ENCODE measurements at places on chromosomes 11 and 22.

GRCh38 chr11:131857246-131857645 lies 486.8 kb downstream of the NTM start:
- DNase-seq: no peak

- DNase-seq: no peak
Measured at GRCh38 chr11:837990-838307, 4.4 kb downstream of the POLR2L start.

DNA sequence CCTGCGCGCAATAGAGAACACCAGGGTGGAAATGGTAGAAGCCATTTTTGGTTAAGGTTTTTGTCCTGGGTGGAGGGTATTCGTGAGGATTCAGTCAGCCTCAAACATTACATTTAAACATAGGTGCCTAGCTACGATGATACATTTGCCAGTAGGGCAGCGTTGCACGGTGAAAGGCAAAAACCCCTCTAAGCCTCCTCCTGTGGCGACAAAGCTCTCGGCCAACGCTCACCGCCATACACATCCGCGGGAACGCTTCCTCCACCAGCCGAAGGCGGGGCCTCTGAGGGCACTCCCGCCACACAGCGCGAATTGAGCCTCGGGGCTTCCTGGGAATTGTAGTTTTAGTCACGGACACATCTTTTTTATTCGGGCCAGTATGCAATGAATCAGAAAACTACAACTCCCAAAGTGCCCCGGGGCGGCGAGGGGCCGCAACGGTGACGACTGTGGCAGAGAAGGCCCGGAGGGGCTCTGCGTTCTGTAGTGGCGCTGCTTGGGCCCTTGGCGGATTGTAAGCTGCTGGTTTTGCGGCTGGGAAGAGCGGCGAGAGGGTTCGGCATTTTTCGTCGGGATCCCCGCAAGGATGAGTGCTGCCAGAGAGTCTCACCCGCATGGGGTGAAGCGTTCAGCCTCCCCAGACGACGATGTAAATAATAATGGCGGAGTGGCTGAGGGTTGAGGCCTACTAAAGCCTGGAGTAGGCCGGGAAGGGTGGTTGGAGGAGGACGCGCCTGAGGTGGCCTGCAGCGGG lies at the start of gene C11orf58:
Gene C11orf58 (plus strand): TSS at position 455 of the 754 bp plus-strand sequence. CDS start 132 bp downstream, at position 587.
- peak; percentile 87 for DNase-seq

- no peak for DNase-seq
Measured at GRCh38 chr11:68089679-68090078, 31.5 kb downstream of the CHKA start.

DNA sequence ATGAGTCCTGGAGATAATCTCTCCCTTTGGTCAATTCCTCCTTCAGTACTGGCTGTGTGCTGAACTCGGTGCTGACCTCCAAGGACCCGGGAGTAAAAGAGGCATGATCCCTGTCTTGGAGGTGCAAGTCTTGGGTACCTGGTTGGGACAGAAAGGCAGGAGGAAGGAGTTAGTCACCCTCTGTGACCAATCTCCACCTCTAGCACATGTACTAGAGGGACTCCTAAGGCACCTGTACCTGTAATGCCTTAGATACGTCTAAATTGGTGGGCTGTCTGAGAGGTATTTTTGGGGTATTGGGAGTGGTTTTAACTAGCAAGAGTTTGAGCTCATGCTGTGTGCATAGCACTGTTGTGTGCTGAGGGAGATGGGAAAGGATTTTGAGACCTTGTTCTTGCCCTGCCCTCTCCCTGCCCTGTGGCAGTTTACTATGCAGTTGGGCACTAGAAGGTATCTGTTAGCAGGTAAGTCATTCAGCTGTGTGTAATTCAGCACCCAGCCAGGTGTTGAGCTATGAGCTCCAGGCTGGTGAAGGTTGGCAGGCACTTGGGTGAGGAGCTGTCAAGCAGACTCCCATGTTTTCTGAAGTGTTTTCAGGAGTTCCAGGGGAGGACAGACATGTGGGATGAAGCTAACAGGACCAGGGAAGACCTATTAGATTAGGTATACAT lies 2.5 kb downstream of the PANX1 start:
- no peak for DNase-seq

GRCh38 chr11:134226806-134227325 lies 2.4 kb downstream of the VPS26B start:
- DNase-seq: no peak

DNA sequence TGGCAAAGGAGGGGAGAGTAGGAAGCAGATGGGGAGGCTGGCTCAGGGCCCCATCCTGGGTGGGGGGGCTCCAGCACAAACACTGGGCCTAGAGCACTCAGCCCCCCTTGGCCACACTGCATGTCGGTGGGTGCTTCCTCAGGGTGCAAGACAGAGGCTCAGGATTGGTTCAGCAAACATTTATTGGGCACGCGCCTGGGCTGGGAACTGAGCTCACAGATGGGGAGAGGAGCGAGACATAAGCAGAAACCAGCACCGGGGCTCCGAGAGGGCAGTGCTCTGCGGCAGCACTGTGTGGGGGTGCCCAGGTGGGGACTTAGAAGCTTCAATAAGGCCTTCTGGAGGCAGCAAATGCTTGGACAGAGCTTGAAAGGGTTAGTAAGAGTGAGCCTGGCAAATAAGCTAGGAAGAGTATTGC lies 12.1 kb upstream of the EHD1 start:
- no peak for DNase-seq

GRCh38 chr11:134022748-134023147 lies 46.1 kb upstream of the JAM3 start:
- DNase-seq: no peak

DNA sequence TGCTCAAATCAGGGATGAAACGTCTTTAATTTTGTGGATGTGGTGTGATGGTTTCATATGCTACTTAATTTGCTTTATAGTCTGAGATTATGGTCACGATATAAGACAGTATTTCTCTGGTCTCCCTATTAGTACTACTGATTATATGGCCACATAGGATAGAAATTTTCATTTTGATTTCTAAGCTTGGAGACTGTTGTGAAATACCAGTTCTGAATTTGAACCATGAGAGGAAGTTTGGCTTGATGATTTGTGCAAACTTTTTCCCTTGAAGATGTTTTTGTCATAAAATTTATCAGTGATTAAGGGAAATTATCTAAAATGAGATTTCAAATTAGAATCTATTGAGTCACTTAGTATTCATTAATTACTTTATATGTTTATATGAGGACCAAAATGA lies 2.7 kb downstream of the RNF169 start:
- no peak for DNase-seq

Measured in AG04450 (cell line).